ENCODE measurements at places on chromosomes 2 and 18.

DNA sequence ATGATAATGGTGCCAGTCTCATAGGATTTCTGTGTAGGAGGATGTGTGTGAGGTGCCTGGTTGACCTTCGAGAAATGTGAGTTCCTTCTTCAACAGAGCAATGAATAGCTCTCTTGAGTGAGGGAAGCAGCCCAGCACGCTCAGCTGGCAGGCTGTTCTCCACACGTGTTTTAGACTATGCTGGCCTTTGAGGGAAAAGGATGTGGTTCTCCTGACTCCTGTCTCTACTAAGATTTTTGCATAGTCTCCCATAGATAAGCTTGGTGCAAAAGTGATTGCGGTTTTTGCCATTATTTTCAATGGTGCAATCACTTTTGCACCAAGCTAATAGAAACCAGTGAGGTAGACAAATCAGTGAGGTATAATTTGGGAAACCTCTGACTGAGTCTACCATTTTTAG, 284.1 kb downstream of the SLC4A3 start:
- DNase-seq = no peak

- DNase-seq = peak; percentile 6
These were observed 26.9 kb upstream of the DTNB start for GRCh38 chr2:25700221-25700660.

DNA sequence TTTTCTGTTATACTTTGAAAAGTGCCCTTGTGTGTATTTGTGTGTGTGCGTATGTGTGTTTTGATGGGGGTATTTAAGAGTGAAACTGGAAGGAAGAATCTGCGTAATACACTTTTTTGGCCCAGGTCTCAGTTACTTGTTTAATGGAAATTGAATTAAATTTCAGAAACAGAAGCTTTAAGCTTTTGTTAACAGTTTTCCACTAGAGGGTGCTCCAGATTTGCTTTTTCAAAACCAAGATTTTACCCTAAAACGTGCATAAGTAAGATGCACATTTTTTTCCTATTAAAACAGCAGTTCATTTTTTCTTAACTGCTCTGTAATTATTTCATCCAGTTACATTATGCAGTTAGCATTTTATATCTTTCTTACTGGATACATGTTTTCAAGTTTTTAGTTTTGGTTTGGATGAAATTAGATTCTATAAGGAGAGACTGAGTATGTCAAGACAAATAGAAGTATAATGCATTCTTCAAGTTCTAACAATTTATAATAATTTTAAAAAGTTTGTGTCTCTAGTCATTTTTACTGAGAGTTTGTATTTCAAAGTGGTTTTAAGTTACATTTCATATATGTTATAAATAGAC, 97.2 kb downstream of the PIK3C3 start:
- DNase-seq = peak; percentile 10

- DNase-seq = no peak
These were observed 42.0 kb upstream of the MSH2 start for GRCh38 chr2:47360927-47361326.

- DNase-seq = no peak
These were observed 85.8 kb downstream of the DNMT3A start for GRCh38 chr2:25255745-25256487.

GRCh38 chr2:152510621-152511020, 175.6 kb downstream of the FMNL2 start:
- no peak for DNase-seq

DNA sequence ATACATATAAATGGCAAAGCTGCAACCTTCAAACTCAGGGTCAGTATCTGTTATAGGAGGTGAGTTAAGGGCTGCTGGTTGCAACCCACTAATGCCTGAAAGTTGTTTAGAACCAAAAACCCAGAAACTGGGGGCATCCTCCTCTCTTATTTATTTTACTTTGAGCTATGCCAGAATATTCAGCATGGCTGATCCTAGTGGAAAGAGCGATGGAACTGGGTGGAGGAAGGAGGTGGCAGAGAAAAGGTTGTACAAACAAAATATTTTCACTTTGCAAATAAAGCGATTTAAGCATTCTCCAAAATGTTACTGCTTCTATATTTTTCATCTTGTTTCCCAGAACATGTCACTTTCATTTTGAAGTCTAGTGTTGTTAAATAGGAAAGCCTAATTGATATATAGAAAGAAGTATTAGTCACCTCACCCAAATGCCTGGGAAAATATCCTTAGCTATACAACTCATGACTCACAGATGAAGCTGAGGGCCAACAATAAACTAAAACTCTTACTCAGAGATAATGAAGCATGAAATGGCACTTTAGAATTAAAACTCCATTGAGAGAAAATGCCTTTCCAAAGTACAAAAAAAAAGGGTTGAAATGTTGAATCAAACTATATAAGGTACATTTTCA, 251.4 kb upstream of the UBE2E3 start:
- no peak for DNase-seq

DNA sequence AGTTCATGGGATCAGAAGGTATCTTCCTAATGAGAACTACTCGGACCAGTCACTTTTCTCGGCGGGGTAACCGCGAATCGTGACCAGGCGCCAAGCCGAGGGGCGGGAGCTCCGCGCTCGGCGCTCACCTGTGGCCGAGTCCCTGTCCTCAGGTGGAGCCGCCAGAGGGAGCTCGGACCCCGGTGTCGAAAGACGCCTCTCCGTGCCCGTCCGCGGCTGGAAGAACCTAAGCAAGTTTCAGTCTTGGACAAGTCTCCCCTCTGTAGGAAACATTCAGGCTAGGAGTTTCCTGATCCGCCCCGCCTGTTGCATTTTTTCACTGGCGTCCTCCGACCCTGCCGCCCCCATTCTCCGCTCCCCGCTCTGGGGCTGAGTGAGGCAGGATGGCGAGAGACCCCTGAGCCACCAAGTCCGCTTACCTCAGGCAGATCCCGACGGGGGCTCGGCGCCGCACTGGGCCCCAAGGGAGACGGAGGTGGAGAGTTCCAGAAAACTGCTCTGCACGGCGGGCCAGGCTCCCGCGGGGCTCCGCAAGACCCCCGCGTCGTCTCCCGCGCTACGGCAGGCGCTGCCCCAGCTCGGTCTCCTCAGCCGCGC, 480 bp downstream of the DSEL start:
- DNase-seq = peak; percentile 65

- DNase-seq = no peak
These were observed 20.7 kb upstream of the PLB1 start for GRCh38 chr2:28475088-28475595.

DNA sequence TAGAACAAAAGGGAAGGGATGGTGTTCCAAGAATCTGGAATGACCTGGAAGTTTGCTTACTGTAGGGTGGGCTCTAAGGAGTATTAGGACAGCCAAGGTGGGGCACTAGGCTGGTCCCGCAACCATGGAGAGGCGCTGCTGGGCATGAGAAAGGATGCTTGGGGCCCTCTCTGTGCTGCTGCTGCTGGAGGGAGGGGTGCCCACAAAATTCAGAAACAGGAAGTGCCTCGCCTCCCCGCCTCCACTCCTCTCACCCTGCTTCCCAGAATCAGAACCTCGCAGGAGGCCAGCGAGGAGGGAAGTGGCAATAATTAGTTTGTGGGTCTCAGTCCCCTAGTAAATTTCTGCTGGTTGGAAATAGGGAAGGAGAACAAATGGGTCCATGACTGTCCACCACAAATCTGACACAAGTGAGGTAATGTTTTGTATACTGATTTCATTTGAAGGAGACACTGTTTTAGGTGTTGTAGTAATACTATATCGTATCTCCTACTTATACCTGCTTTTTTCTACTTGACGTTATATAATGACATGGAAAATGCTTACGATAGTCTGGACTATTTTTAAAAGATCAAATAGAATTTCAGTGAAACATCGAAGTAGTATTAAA, 7.9 kb upstream of the PDCL3 start:
- peak; percentile 34 for DNase-seq

All from CD4-positive, alpha-beta T cell treated with Interferon alpha-2 for 1 hour (primary cell).